Calu3 (cell line): ENCODE measurements at places on chromosomes 5 and 9.

GRCh38 chr9:123232332-123232731 lies 36.1 kb downstream of the STRBP start:
- no peak overlapping the region for H3K27ac ChIP-seq
- H3K27me3 ChIP-seq = no peaks in the 10 kb centered on the region
- no peak for DNase-seq
- no peaks in the 10 kb centered on the region for H3K36me3 ChIP-seq

GRCh38 chr9:77926371-77926878 lies 105.2 kb downstream of the GNAQ start:
- DNase-seq = no peak
- H3K4me1 ChIP-seq = peaks cover 11% of the 10 kb centered on the region
- H3K27ac ChIP-seq = no peak overlapping the region
- no peaks in the 10 kb centered on the region for H3K36me3 ChIP-seq
- no peak overlapping the region for H3K4me3 ChIP-seq

DNA sequence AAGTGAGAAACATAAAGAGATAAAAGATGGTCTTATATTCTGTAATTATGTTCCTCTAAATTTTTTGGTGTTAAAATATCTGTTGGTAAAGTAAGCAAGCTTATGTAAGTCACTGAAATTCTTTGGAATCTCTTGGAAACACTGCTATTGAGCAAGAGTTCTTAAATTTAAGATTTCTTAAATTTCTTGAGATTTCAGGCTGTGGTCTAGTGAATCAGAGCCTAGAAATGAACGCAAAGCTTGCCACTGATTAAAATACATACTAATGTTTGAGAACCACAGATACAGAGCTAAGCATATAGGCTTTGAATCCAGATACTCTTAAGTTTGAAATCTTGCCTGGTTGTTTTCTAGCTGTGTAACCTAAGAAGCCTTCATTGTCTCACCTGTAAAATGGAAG lies 133.4 kb downstream of the TRPM3 start:
- no peaks in the 10 kb centered on the region for H3K27me3 ChIP-seq
- DNase-seq = no peak
- H3K36me3 ChIP-seq = no peaks in the 10 kb centered on the region
- no peak overlapping the region for H3K27ac ChIP-seq
- H3K4me3 ChIP-seq = no peak overlapping the region

GRCh38 chr9:33329117-33329563 lies 38.8 kb downstream of the NFX1 start:
- peak overlapping the region; percentile 97 for H3K27ac ChIP-seq
- H3K36me3 ChIP-seq = peaks cover 49% of the 10 kb centered on the region
- peak overlapping the region; percentile 48 for H3K4me3 ChIP-seq
- peaks cover 24% of the 10 kb centered on the region for H3K4me1 ChIP-seq

- H3K27ac ChIP-seq = no peak overlapping the region
- no peaks in the 10 kb centered on the region for H3K36me3 ChIP-seq
- H3K27me3 ChIP-seq = no peaks in the 10 kb centered on the region
- no peak overlapping the region for H3K4me3 ChIP-seq
Observed at GRCh38 chr5:39815711-39816110, 390.9 kb upstream of the DAB2 start.

DNA sequence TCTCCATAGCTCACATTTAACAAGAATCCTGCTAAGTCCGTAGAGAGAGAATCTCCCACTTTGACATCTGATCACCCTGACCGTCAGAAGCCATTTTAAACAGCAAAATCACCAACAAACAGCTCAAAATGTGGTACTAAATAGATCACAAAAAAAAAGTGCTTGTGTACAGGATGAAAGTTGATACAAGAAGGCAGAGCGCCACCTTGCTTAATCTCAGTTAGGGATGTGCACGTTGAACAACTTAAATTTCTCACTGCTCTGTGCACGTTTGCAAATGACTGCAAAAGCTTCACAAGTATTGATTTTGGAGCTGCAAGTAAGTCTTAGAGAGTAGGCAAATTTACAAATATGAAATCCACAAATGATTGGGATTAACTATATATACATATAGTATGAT lies 63.1 kb upstream of the NREP start:
- no peaks in the 10 kb centered on the region for H3K36me3 ChIP-seq
- no peak overlapping the region for H3K4me3 ChIP-seq
- no peaks in the 10 kb centered on the region for H3K27me3 ChIP-seq
- H3K27ac ChIP-seq = no peak overlapping the region
- no peaks in the 10 kb centered on the region for H3K4me1 ChIP-seq

DNA sequence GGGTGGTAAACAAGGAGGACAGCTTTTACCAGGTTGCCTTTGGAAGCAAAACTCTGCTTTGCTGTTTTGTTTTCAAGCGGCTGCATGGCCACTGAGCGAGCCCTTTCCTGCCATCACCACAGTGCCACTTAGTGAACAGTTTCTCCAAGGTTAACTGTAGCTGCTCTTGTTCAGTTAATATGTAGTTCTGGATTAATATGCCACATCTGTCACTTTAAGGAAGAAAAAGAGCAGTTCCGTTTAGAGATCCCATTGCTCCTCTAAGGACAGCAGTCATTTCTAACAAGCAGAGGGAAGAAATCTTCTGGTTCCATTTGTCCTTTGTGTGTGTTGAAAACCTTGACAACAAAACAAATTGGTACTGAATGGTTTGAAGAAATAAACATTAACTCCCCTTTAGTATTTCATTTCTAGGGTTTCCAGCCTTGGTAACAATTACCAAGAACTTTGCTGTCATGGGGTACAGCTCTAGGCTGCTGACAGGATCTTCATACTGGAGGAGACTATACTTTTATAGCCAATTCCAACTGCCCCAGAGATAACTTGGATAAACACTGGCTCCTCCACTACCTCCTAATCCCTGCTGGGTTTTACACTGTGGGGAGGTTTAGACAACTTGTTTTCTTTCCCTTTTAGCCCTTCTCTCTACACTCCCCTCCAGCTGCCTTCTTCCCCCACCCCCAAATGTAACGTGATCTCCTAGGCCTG lies 10.3 kb upstream of the ABL1 start:
- H3K27me3 ChIP-seq = no peaks in the 10 kb centered on the region
- H3K27ac ChIP-seq = no peak overlapping the region
- no peak for DNase-seq
- no peaks in the 10 kb centered on the region for H3K36me3 ChIP-seq

DNA sequence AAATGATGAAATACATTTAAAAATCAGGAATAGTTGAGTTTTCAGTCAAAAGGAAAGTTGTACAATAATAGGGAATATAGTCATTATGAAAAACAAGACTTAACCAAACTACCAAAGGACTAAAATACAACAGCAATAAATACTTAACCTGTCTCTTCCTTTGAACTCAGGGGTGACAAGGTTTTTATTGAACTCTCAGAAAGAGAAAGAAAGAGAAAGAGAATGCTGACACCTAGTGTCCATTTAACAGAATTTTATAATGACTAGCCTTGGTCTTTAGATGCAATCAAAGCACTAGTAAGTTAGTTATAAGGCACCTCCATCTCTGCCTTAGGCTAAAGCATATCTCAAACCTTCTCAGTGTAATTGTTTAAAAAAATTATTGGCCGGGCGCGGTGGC lies 47.5 kb downstream of the UIMC1 start:
- no peaks in the 10 kb centered on the region for H3K4me1 ChIP-seq
- H3K36me3 ChIP-seq = peaks cover 22% of the 10 kb centered on the region
- H3K27ac ChIP-seq = no peak overlapping the region

GRCh38 chr5:2999926-3000325 lies 248.4 kb upstream of the IRX2 start:
- no peaks in the 10 kb centered on the region for H3K27me3 ChIP-seq
- no peaks in the 10 kb centered on the region for H3K36me3 ChIP-seq
- DNase-seq = no peak
- H3K27ac ChIP-seq = no peak overlapping the region
- no peaks in the 10 kb centered on the region for H3K4me1 ChIP-seq

- no peak overlapping the region for H3K4me3 ChIP-seq
- peaks cover 28% of the 10 kb centered on the region for H3K36me3 ChIP-seq
- no peak overlapping the region for H3K27ac ChIP-seq
- DNase-seq = no peak
- peaks cover 8% of the 10 kb centered on the region for H3K4me1 ChIP-seq
Observed at GRCh38 chr9:34996905-34997279, 7.3 kb downstream of the DNAJB5 start.
